ENCODE measurements at places on chromosomes 2 and 18.

GRCh38 chr2:195368249-195369217 lies 288.5 kb upstream of the SLC39A10 start:
- no peak for DNase-seq

- peak; percentile 93 for DNase-seq
These were observed 9.7 kb upstream of the IL1RN start for GRCh38 chr2:113117541-113118262.

- no peak for DNase-seq
These were observed 9.5 kb upstream of the TNS1 start for GRCh38 chr2:218012284-218012683.

GRCh38 chr18:36805105-36805504 lies 23.7 kb downstream of the TPGS2 start:
- no peak for DNase-seq

GRCh38 chr2:15772681-15773080 lies 167.7 kb upstream of the MYCN start:
- no peak for DNase-seq

- no peak for DNase-seq
These were observed 197.5 kb upstream of the COL3A1 start for GRCh38 chr2:188776634-188777033.

DNA sequence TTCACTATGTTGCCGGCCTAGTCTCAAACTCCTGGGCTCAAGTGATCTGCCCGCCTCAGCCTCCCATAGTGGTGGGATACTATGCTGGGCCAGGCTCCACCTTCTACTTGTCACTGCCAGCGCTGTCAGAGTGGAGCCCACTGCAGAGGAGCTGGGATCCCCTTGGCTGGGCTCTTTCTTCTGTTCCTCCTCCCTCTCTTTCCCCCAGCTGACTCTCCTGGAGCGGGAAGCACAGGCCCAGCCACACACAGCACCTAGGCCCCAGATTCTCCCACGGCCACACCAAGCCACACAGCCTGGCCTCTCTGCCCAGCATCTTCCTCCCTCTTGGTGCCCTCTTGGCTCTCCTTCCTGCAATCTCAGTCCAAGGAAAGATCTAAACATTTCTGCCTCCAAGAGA lies 3.7 kb upstream of the GAREM2 start:
- DNase-seq, result no peak

GRCh38 chr2:240147382-240147781 lies 6.9 kb upstream of the OTOS start:
- no peak for DNase-seq

DNA sequence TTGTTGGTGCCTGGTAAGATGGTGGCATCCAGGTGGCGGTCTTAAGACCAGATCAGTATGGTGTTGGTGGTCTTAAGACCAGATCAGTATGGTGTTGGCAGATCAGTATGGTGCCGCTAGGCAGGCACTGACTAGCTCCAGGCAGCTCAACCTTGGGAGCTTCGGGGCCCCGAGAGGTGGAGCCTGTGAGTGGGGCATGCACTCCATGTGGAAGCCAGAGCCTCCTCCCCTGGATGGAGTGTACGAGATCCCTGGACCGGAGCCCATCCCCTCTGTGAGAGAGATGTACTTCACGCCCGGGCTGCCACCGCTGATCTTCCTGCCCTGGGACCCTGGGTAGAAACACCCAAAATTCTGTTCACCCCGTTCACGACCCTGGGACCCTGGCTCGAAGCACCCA lies 19.0 kb downstream of the MALT1 start:
- DNase-seq, result no peak

DNA sequence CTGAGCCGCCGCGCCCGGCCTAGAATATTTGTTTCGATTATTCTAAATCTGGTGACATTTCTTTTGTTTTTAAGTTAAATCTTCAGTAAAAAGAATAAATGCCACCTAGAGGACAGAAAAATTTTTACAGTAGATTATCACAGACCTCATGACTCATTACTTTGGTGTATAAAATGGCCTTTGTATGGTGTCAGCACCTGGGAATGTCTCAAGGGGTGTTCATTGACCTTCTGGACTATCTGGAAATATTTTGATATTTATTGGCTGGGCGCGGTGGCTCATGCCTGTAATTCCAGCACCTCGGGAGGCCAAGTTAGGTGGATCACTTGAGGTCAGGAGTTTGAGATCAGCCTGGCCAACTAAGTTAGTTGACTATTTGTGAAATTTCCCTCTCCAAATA lies 30.3 kb upstream of the SLC30A6 start:
- peak; percentile 42 for DNase-seq

GRCh38 chr18:60500960-60501359 lies 128.4 kb upstream of the MC4R start:
- no peak for DNase-seq

DNA sequence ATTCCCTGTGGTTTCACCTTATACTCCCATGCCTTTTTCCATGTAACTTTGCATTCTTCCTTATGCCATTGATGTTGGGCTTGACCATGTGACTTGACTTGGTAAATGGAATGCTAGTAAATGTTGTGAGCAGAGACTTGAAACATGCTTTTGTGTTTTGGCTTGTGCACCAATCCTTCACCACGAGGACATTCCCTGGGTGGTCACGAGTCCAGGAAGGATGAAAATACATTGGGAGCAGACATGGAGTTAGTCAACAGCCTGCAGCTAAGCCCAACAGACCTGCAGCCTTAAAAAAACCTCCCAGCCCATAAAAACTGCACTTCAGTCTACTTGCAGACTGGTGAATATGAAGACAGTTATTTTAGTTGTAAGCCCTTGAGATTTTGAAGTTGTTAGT lies 116.5 kb upstream of the SPATS2L start:
- DNase-seq, result no peak

- no peak for DNase-seq
These were observed 118.2 kb downstream of the ZNF516 start for GRCh38 chr18:76376668-76377358.

- no peak for DNase-seq
These were observed 158.8 kb upstream of the FBXO11 start for GRCh38 chr2:48065096-48065495.

- DNase-seq, result no peak
These were observed 265.9 kb downstream of the TFCP2L1 start for GRCh38 chr2:121019071-121019470.

DNA sequence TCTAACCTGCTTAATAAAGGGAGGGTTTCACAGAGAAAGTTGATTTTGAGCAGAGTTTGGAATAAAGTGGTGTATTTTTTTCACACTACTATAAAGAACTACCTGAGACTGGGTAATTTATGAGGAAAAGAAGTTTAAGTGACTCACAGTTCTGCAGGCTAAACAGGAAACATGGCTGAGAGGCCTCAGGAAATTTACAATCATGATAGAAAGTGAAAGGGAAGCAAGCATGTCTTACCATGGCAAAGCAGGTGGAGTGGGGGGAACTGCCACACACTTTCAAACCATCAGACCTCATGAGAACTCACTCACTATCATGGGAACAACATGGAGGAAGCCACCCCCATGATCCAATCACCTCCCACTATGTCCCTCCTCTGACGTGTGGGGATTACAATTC lies 546.7 kb downstream of the EPHA4 start:
- no peak for DNase-seq

GRCh38 chr2:144703852-144704708 lies 184.2 kb upstream of the ZEB2 start:
- DNase-seq, result peak; percentile 39

GRCh38 chr2:195706161-195706900 lies 49.3 kb downstream of the SLC39A10 start:
- no peak for DNase-seq

GRCh38 chr2:219687272-219687671 lies 59.8 kb downstream of the SLC4A3 start:
- peak; percentile 34 for DNase-seq

DNA sequence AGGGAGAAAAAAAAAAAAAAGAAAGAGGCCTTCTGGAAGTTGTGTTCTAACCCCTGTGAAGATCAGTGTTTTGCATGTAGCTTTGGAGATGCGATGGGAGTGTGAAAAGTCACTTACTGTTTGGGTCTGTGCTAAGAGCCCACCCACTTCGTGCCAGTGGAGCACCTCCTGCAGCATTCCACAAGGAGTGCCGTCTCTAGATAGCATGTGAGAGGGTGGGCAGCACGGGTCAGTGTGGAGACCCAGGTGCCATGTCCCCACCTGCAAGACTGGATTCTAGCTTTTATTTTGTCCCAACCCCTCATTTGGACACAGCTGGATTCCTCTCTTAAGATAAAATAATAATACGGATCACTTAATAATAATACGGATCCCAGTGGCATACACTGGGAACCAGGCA lies 12.5 kb upstream of the TMEM185B start:
- DNase-seq, result no peak

GRCh38 chr2:230907361-230908091 lies 17.5 kb downstream of the GPR55 start:
- DNase-seq, result no peak

DNA sequence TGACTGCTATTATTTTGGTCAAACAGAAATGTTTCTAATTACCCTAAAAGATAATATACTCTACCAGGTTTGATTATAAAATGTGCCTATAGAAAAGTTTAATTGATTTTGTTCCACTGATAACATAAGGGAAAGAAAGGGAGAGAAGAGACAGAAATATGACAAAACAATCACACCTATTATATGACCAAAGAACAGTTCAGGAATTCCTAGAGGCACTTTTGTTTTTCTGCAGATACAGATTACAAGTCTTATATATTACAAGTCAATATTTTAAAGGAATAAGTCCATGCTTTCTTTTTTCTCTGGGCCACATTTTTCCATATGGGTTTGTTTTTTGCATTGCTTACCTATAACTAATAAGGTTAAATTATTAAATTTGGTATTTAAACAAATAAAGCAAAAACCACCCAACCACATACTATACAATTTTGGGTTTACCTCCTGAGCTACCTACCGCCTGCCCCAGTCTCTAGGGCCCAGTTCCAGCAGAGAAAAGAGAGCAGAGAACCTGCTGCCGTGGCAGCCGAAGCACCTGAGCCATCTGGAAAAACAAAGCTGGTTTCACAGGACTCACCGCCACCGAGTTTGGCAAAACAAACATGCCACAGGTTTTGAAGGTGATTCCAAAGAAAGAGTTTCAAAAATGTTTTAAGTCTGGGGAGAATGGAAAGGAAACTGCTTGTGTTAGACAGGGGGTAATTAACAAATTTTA lies 92.1 kb downstream of the DYM start:
- DNase-seq, result no peak

- no peak for DNase-seq
These were observed 2.1 kb upstream of the TCF7L1 start for GRCh38 chr2:85131116-85131515.

DNA sequence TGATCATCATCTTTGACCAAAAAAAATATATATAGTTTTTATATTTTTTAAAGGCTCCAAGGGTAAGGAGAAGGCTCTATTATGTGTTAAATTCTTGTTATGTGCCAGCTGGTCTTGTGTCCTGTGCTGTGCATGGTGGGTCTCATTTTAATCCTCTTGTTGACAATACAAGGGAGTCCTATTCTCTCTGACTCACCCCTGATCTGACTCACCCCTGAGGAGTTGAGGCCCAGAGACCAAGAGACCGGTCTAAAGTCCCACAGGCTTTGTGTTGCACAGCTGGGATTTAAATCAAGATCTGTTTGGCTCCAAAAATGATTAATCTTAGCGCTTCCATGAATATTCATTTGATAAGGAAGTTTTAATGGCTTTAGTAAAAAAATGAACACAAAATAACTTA lies 25.7 kb downstream of the MC2R start:
- DNase-seq, result no peak

DNA sequence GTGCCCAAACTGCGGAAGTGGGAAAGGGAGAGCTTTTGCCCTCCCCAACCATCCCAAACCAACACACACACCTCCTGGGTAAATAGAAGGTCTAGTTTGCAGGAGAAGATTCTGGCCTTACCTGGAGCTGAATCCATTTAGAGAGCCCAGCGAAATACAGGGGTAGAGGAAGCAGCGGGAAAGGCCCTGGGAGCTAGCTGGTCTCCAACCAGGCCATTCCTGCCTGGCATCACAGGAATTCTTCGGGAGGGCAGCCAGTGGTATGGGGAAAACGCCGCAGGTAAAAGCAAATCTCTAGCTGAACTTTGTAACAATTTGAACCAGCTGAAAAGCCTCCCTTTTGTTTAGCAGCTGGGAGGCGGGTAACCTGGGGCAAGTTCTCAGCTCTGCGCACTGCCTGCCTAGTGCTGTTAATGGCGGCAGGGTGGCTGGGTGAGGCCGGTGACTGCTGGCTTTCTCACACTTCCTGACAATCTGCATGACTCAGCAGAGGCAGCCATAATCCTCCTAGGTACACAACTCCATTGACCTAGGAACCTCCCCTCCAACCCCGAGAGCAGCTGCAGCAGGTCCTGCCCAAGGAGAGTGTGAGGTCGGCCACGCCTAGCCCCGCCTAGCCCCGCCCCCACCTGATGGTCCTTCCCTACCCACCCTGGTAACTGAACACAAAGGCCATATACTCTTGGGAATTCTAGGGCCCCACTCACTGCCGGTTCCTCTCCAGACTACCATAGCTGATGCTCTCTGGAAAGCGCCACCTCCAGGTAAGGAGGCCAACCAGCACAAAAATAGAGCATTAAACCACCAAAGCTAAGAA lies 483.8 kb upstream of the REG3G start:
- no peak for DNase-seq

DNA sequence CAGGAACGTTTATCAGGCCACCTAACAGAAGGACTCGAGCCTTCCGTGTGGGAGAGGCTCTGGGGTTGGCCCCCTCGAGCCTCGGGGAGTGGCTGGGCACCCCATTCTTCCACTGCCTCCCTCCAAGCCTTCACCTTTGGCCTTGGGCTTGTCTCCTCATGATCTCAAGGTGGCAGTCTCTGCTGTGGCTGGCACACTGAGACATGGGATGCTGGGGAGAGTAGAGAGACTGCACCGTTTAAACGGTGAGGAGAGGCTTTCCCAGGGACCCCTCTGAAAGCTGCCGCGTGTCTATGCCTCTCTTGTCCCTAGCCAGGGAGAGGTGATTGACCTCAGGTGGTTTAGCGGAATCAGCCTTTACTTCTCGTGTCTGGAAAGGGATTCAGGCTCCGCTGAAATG lies 71.0 kb downstream of the DCDC2C start:
- DNase-seq, result no peak

DNA sequence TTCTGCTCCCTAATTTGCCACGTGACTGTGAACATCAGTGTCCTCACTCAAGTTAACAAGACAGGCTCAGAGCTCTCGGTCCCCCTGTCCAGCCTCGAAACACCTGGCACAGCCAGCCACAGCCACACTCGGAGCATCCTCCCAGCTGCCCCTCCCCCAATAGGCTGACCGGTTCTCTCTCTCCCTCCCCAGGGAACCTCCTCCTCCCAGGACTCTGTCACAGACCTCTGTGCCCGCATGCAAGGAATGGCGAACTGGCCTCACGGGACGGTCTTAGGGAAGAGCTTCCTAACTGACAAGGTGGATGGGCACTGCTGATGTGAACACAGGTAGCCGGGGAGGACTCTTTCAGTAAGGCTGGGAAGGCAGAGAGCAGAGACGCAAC lies 18.8 kb downstream of the CYP26B1 start:
- DNase-seq, result no peak

All from AG09309 (cell line).